ENCODE measurements at places on chromosomes 7 and 10.

- DNase-seq: no peak
Observed at GRCh38 chr7:29843093-29843492, 36.8 kb downstream of the WIPF3 start.

GRCh38 chr10:82914655-82915136 is 1039.7 kb downstream of the NRG3 start:
- DNase-seq: no peak

DNA sequence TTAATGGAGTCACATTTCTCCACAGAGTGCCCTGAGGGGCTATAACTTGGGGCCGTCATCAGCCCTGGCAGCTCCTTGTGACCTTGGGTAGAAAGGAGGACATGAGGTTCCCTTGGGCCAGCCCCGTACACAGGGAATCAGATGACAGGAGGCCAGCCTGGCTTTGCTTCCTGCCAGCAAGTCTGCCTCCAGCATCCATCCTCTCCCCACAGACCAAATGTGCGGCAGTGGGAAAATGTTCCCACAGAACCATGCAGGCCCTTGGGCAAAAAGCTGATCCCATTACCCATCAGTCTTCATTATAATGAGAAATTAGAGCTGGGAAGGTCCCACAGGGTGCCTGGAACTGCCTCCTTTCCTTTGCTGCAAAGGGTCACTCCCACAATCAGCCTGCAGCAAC is 908.3 kb downstream of the GRID1 start:
- DNase-seq: no peak

- peak; percentile 75 for DNase-seq
Observed at GRCh38 chr10:3969876-3970666, 185.1 kb upstream of the KLF6 start.

GRCh38 chr7:85039196-85039923 is 147.5 kb downstream of the SEMA3D start:
- DNase-seq: no peak

DNA sequence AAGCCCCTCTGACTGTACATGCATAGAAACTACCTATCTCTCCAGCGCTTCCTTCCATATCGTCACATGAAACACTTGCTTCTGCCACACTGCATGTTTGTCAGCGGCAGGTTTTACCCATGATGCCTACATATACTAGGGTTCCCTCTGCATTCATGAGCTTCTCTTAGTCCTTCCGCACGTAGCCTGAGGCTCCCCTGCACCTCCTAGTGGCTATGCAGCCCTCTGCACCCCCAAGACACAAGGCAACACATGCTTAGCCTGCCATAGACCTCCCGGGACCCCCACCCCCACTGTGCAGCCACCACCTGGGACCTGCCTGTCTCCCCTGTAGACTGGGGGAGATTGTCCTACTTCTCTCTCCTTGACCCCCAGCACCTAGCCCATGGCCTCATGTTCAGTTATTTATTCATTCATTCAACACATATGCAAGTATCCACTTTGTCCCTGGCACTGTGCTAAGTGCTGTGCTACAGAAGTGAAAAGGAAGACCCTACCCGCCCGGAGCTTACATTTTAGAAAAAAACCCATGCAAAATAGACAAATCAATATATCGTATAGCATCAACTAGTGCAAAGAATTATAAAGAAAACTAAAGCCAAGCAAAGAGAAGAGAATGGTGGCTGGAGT is 23.5 kb downstream of the TMEM273 start:
- peak; percentile 68 for DNase-seq

- peak; percentile 92 for DNase-seq
Observed at GRCh38 chr10:30433306-30433729, 666 bp upstream of the MAP3K8 start.

GRCh38 chr7:44057849-44058758 is 7.3 kb downstream of the PGAM2 start:
- peak; percentile 23 for DNase-seq

- DNase-seq: no peak
Observed at GRCh38 chr7:138195151-138195571, 118.9 kb downstream of the AKR1D1 start.

DNA sequence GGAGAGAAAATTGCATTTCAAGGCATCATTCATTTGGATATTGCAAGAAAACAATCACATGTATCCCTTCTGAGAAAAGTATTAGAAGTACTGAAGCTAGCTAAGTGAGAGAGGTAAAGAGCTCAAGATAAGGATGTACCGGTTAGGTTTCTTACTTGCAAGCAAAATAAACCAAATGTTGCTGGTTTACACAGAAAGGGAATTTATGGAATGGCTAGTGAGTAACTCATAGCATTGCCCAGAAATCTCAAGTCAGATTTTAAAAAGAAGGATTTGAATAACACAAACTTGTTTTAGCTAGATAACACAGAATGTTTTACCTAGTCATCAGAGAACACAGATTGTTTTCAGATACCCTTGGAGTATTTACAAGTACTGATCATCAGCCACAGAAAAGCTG is 30.6 kb downstream of the KLHL7 start:
- no peak for DNase-seq

GRCh38 chr7:150410680-150411346 is 31.7 kb downstream of the ZNF775 start:
- no peak for DNase-seq

GRCh38 chr10:78604286-78604685 is 464.5 kb upstream of the ZMIZ1 start:
- DNase-seq: no peak

DNA sequence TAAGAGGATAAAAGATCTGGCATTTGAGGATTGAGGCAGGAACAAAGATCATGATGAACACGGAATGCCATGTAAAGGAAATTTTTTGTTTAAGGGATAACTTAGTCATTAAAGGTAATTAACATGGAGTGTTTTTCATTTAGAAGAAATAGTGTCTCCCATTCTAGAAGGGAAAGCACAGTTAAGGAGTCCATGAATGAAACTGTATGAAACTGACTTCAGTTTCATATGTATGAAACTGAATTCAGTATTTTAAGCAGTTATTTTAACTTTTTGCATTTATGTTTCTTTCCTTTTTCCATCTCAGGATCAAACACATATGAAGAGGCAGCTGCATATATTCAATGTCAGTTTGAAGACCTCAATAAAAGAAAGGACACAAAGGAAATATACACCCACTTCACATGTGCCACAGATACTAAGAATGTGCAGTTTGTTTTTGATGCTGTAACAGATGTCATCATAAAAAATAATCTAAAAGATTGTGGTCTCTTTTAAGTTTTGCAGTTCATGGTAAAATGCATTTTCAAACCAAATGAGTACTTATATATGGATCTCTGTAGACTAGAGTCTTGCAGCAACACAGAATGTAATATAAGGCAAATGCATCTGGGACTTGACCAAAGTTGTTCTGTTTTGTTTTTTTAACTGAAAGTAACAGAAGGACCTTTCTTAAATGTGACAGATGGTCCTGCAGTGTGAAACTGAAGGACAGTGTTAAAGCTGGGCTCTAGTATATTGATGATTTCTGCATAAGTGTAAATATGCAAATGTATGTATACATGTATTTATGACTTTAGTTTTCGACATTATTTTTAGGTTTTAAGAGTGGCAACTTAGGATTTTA is 82.6 kb downstream of the GNAI1 start:
- no peak for DNase-seq

DNA sequence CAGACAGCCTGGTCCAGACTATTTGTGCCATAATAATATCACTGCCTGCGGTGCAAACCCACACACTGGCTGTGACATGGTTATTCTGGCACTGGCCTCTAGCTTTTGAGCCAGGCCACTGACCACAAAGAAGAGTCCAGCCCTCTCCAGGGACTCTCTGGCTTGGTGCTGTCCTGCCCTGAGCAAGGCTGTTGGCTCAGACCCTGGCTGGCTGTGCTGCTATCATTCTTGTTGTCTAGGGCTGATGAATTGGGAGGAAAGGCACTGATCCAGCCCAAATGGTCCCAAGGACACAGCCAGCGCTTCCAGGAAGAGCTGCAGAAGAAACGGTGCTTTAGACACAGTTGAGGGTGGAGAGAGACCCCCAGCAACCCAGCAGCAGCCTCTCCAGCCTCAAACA is 80.8 kb downstream of the TMEM130 start:
- DNase-seq: no peak

DNA sequence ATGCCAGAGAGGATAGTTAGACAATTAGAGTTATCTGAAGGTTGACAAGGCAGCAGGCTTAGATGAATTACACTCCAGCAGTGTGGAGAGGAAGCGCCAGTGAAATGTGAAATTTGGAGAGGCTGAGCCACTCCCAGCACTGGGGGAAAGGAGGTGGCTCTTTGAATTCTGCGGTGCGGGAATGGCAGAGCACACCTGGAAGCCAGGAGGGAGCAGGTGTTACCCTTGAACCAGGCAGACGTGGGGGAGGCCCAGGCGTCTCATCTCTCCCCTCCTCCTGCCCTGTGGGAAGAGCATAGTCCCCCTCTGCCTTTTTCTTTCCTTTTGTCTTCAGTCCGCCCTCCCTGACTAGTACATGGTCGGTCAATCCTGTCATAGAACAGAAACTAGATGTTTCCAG is 203.1 kb downstream of the DPP6 start:
- DNase-seq: no peak

- DNase-seq: no peak
Observed at GRCh38 chr10:62057850-62058249, 156.4 kb downstream of the ARID5B start.

DNA sequence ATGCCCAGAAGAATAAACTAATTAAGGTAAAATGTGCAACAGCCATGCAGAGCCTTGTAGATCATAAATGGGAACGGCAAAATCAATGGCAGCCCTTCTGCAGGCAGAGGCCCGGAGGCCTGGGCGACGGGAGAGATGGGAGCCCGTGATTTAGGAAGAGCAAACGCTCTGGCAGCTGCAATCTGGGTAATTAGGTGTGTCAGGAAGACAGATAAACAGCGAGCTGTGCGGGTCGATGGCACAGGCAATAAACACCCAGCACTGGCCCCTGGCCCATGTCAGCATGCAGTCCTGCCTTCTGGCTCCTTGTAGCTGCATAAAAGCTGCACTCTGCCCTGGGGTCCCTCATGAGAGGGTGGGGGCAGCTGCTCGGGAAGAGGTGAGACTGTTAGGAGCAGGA is 78.0 kb downstream of the GOLGA7B start:
- no peak for DNase-seq

- DNase-seq: no peak
Observed at GRCh38 chr10:8829592-8829991, 775.1 kb downstream of the GATA3 start.

GRCh38 chr7:147804032-147804431 is 786.5 kb upstream of the C7orf33 start:
- no peak for DNase-seq

GRCh38 chr10:58764087-58764747 is 251.5 kb downstream of the BICC1 start:
- DNase-seq: no peak

- DNase-seq: no peak
Observed at GRCh38 chr10:11322698-11323097, 288.8 kb downstream of the USP6NL start.

DNA sequence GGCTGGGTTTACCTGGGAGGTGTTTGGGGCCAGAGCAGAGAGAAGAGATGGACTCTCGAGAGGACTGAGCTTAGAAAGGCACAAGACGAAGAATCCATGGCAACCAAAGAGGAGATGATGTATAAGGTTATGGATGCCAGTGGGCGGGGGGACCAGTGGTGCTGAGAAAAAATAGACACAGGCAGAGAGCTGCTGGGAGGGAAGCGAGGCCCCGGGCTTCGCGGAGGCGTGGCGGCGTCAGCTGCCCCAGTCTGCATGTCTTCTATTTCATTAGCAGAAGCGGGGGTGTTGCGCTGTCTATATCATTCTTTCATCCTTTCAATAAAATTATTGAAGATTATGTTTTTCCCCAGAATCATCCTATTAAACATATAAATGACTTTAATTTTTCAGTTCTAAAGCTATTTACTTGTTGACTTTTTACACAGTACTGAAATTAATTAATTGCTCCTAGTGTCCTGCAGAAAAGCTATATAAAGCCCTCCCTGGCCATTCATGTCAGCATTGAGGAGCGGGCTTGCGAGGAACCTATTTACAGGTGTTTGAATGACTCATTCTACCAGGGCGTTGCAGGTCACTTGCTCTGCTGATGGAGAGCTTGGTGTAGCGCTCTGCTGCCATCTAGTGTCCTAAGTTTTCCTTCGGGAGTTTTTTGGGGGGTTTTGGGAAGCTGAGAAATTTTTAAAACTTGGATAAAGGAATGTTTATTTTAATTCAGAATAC is 42.9 kb upstream of the BHLHA15 start:
- peak; percentile 83 for DNase-seq

GRCh38 chr10:30027057-30028005 is 32.1 kb downstream of the JCAD start:
- peak; percentile 43 for DNase-seq

DNA sequence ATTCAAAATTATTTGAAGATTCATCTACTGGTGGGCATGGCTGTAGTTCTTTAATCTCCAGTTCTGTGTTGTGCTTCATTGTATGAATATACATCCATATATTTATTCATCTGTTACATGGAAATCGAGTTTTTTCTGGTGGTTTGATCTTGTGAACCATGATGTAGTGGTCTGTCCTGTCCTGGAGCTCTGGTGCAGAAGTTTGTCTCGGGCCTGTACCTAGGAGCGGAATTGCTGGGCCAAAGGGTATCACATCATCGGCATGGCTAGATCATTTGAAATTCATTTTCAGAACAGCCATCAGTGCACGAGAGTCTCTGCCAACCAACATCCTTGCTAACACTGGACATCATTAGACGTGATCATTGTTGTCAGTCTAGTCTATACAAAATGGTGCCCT is 107.0 kb downstream of the ELFN1 start:
- DNase-seq: no peak

GRCh38 chr10:112265745-112266144 is 17.5 kb upstream of the TECTB start:
- no peak for DNase-seq

GRCh38 chr10:70115948-70116682 is 16.5 kb downstream of the AIFM2 start:
- peak; percentile 76 for DNase-seq

- DNase-seq: no peak
Observed at GRCh38 chr10:75940742-75941141, 509.3 kb downstream of the LRMDA start.

DNA sequence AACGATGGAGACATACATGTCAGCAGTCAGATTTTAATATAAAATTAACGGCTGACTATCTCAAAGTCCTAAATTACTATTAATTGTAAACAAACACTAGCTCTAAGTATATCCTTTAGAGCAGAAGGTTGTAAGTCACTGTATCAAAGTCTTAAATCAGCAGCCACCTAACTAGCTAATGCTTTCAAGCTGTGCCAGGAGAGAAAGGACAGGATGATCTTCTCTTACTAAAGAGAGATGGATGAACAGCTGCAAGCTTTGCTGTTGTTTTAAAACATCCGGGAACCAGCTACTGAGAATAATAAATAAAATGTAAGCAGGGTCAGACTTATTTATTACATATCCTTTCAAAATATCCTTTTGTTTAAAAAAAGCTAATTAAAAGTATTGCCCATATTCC is 24.0 kb upstream of the ABLIM1 start:
- DNase-seq: no peak

- no peak for DNase-seq
Observed at GRCh38 chr10:7162331-7162730, 248.5 kb downstream of the SFMBT2 start.

GRCh38 chr10:111593578-111593977 is 516.7 kb downstream of the ADRA2A start:
- DNase-seq: no peak

- peak; percentile 79 for DNase-seq
Observed at GRCh38 chr10:34231441-34232180, 583.5 kb downstream of the PARD3 start.

- DNase-seq: no peak
Observed at GRCh38 chr10:89263531-89263930, 12.0 kb upstream of the LIPA start.

- peak; percentile 51 for DNase-seq
Observed at GRCh38 chr7:26005683-26006410, 146.2 kb upstream of the NFE2L3 start.

Measured in Caco-2 (cell line).